ENCODE measurements at places on chromosomes 6 and 20.
A peak's percentile ranks its signal among the peaks of the same experiment; 100 is the strongest.

DNA sequence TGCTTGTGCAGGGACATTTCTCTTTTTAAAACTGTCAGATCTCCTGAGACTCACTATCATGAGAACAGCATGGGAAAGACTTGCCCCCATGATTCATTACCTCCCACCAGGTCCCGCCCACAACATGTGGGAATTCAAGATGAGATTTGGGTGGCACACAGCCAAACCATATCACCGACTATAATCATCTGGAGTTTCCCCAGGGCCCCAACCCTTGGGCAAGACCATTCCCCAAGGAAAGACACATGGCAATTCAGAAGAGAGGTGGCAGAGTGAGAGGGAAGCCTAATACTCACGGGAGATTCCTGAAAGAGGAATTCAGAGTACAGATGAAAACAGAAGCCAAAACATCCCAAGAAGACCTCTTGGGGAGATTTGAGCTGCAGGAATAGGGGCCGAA, 291.0 kb upstream of the PLCB4 start:
- no peak for DNase-seq

- DNase-seq = no peak
Measured at GRCh38 chr20:41437836-41438235, 71.2 kb upstream of the EMILIN3 start.

DNA sequence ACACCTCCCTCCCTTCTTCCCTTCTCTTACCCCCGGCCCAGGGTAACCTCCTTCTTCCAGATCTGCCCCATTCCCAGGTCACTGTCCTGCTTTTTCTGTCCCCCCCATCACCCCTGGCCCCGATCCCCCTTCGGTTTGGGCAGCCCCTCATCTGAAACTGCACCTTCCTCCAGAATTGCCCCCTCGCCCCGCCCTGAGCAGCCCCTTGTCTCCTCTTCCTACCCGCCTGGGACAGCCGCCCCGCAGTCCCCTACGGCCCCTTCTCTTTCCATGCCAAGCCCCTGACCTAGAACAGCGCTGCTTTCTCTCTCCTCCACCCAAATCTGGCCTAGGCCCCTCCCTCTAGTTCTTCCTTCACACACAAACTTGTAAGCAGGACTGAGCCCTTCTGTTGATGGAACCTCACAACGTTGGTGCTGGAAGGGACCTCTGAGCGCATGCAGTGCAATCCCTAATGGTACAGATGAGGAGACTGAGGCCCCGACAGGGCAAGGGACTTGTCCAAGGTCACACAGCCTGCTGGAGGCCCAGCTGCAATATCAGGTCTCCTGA, 630 bp downstream of the PPP2R5D start:
- peak; percentile 24 for DNase-seq

DNA sequence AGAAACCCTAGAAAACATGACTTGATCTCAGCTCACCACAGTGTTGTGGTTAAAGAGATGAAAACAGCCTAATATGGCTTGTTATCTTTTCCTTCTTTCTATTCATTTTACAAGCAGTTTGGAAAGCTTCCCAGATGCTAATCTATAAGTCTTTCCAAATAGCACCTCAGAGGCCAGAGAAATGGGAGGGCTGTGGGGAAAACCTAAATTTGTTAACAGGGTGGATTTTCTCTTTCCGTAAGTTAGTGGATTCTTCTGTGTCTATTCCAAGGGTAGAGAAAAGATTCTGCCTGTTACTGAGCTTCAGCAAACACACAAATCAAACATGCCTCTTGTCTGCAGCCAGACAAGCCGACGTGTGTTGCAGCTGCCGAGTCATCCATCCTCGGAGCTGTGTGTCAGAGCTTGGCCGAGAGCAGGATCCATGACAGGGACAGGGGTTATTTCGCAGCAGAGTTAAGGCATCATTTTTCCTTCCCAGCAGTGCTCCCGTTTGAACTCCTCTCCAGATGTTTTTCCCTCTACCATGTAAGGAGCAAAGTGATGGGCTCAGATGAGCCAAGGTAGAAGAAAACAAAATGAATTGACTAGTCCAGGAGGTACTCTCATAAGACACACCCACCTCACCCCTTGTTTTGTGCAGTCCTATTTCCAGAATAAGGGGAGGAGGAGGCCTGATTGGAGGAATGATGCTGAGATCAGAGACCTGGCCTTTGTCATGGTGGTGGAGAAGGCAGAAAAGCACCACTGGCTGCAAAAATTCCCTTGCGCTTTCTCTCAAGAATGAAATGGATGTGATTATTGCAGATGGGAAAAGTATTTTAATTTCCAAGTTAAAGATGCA, 560.0 kb downstream of the C6orf118 start:
- no peak for DNase-seq
